ENCODE measurements at places on chromosomes 5 and 9. TPM values are rescaled to one million over a fixed set of nuclear protein-coding genes. Genes with fewer than 3 reads are reported as not detected.
A peak's percentile ranks its signal among the peaks of the same experiment; 100 is the strongest.

GRCh38 chr9:71758785-71759184 is 9.5 kb downstream of the CEMIP2 start:
- DNase-seq, result no peak

- DNase-seq, result no peak
Observed at GRCh38 chr9:134381671-134382516, 55.6 kb downstream of the RXRA start.

DNA sequence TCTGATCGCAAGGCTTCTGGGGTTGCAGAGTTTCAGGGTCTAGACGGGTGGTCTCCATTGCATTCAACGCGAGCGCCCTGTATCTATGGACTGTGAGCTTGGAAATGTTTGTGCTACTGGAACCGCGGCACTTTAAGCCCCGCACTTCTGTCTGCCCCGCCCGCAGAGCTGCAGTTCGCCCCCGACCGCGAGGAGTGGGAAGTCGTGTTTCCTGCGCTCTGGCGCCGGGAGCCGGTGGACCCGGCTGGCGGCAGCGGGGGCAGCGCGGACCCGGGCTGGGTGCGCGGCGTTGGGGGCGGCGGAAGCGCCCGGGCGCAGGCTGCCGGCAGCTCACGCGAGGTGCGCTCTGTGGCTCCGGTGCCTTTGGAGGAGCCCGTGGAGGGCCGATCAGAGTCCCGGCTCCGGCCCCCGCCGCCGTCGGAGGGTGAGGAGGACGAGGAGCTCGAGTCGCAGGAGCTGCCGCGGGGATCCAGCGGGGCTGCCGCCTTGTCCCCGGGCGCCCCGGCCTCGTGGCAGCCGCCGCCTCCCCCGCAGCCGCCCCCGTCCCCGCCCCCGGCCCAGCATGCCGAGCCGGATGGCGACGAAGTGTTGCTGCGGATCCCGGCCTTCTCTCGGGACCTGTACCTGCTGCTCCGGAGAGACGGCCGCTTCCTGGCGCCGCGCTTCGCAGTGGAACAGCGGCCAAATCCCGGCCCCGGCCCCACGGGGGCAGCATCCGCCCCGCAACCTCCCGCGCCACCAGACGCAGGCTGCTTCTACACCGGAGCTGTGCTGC is 1.0 kb downstream of the ADAMTS19 start:
- peak; percentile 63 for DNase-seq

DNA sequence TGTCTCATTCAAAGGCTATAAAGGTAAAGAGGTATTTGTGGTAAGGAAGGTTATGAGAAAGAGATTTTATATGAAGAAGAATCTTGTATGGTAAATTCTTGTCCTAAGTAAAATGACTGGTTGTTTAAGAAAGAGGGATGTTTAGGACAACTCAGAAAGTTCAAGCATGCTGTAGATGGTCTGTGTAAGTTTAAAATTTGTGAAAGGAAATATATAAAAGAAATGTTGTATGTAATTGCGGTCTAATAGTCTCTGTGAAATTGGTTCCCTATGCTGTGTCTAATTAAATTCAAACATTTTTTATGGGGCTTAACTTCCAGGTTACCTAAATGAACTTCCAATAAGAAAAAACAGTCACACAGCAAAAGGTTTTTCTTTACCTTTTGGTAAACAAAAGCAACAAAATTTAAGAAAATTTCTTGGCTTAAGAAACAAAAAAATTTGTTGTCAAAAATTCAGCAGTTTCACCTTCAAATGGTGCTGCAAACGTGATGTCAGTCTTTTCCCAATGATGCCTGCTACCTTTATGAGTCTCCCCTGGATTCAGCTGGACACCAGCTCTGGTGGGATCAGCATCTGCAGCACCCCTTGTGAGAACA is 83.0 kb upstream of the FCN1 start:
- DNase-seq, result no peak

ADAMTS16 gene
- total RNA-seq, result 5.3 TPM
